ENCODE measurements at places on chromosomes 7 and 10. TPM values are rescaled to one million over a fixed set of nuclear protein-coding genes. Genes with fewer than 3 reads are reported as not detected.

The HOGA1 gene
- 0.36 TPM for total RNA-seq

The DNAJC30 gene
- 1.7 TPM for total RNA-seq

The DNAJC2 gene
- total RNA-seq = 22.4 TPM

The UTF1 gene
- not detected for total RNA-seq

The SCART1 gene
- total RNA-seq = 0.28 TPM

The MACROH2A2 gene
- total RNA-seq = 17.4 TPM

The ARHGAP22 gene
- 35.3 TPM for total RNA-seq

The CDH23 gene
- total RNA-seq = under 0.01 TPM

The HKDC1 gene
- under 0.01 TPM for total RNA-seq

The FLNC gene
- 116 TPM for total RNA-seq

The EPO gene
- not detected for total RNA-seq

The SLC16A9 gene
- total RNA-seq = 0.18 TPM

The ZNF117 gene
- 2.9 TPM for total RNA-seq

The PRSS37 gene
- not detected for total RNA-seq

The GTF2IRD1 gene
- 5.0 TPM for total RNA-seq

The NEUROG3 gene
- total RNA-seq = not detected

The PDE6C gene
- total RNA-seq = not detected

The PLPP4 gene
- total RNA-seq = 0.28 TPM

The SLC13A1 gene
- not detected for total RNA-seq

The CSTF2T gene
- 22.5 TPM for total RNA-seq

The LRIT1 gene
- not detected for total RNA-seq

The GRID2IP gene
- total RNA-seq = not detected

The LZTS2 gene
- 17.8 TPM for total RNA-seq

The CPXM2 gene
- not detected for total RNA-seq

The GIMAP2 gene
- total RNA-seq = not detected

The HEPACAM2 gene
- under 0.01 TPM for total RNA-seq

The CRPPA gene
- 1.3 TPM for total RNA-seq

The PDE1C gene
- total RNA-seq = 61.5 TPM

The PSD gene
- 2.0 TPM for total RNA-seq

The GBX1 gene
- total RNA-seq = not detected

The FHIP2A gene
- 21.7 TPM for total RNA-seq

The GRM3 gene
- total RNA-seq = not detected

The LIPK gene
- not detected for total RNA-seq

The CALD1 gene
- 532 TPM for total RNA-seq

The SEMA3D gene
- total RNA-seq = 10.8 TPM

The AGBL3 gene
- total RNA-seq = 0.28 TPM

The IGFBP1 gene
- not detected for total RNA-seq

The ACBD7 gene
- 1.1 TPM for total RNA-seq

The LIPN gene
- total RNA-seq = not detected

The ASAH2 gene
- 0.18 TPM for total RNA-seq

The CNNM1 gene
- 0.28 TPM for total RNA-seq

The ZP3 gene
- 0.83 TPM for total RNA-seq

The SPDYE11 gene
- not detected for total RNA-seq

The TMEM270 gene
- not detected for total RNA-seq
